ENCODE measurements at places on chromosomes 1 and 21. TPM values are rescaled to one million over a fixed set of nuclear protein-coding genes. Genes with fewer than 3 reads are reported as not detected.

Gene KISS1
- not detected for total RNA-seq

Gene DNAH14
- 77.7 TPM for total RNA-seq

Gene CFAP107
- total RNA-seq: 2.8 TPM

Gene TGFB2
- total RNA-seq: 27.9 TPM

Gene THEMIS2
- total RNA-seq: 3.3 TPM

DNA sequence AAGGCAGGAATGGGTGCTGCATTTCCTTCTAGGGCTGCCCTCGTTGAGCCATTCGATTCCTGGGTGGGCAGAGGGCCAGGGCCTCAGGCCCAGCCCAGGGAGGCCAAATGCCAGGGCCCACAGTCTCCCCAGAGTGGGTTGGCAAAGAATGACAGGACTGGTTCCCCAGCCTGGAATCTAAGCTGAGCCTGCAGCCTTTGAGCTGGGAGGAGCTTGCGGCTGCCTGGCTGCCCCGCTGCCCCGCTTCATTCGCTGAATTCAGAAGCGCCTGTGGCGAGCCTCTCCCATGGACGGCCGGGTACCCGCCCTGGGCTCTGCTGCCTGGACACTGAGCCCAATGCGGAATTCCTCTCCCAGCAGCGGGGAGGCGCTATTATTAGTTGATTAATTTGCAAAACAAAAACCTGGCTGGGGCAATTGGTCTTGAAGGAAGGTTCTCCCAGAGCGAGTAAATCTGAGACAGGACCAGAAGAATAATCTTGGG lies 32.3 kb upstream of the TARDBP start:
- peak; percentile 27 for DNase-seq

DNA sequence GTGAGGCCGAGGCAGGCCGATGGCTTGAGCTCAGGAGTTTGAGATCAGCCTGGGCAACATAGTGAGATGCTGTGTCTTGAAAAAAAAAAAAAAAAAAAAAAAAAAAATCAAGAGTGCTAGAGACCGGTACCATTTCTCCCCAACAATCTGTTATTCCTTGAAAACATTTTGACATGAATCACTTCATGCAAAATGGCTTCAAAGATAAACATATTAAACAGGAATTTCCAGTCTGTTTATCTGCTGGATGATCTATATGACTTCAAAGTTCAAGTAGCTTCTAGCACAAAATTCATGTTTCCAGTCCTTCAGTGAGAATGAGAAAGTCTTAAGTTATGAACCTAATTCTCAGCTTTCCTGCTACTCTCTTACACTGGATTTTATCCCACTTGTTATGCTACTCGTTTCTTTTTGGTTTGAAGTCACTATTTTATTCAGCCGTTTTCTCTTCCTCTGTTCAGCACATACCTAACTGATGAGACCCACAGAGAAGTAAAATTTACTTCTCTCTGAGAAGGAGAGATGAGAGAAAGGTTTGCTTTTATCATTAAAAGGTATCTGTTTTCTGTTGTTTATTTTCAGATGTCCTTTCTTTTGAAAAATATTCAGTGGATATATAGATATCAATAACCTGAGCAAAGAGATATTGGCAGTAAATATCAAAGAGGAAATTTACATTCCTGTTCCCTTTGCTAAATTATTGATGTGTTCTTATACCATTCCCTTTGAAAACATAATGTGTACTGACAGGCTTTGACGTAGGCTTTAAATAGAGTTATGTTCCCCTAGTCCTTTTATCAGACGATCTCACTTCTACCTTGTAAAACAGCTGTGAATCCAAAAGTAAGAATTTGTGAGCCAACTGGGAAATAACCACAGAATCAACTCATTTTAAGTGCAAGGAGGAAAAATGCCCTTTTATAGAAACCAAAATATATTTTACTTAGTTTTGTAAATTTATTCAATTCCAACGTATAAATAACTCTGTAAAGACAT lies 38.2 kb downstream of the CD46 start:
- no peak for DNase-seq

DNA sequence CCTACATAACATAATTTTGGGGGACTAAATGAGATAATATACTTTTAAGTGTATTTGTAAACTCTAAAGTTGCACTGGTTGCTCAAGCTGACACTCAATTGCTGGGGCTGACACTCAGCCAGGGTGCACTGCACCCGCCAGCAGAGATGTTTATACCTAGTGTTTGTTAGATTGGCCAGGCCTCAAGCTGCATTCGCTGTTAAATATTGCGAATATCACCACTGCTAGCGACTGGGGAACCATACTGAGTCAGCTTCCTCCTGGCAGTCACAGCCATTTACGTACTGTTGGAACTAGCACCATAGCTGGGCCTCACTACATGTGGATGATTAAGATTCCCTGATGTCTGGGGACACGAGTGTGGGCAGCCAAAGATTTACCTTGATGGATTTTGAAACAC lies 12.7 kb upstream of the RWDD3 start:
- DNase-seq: no peak

All from progenitor cell of endocrine pancreas (in vitro differentiated cells).